ENCODE measurements at places on chromosomes 13 and 19.

- DNase-seq: no peak
Observed at GRCh38 chr19:22627526-22627925, 6.6 kb upstream of the ZNF492 start.

- DNase-seq: no peak
Observed at GRCh38 chr19:40461669-40462221, 3.8 kb downstream of the BLVRB start.

GRCh38 chr13:84131249-84131648 is 249.0 kb upstream of the SLITRK1 start:
- no peak for DNase-seq

DNA sequence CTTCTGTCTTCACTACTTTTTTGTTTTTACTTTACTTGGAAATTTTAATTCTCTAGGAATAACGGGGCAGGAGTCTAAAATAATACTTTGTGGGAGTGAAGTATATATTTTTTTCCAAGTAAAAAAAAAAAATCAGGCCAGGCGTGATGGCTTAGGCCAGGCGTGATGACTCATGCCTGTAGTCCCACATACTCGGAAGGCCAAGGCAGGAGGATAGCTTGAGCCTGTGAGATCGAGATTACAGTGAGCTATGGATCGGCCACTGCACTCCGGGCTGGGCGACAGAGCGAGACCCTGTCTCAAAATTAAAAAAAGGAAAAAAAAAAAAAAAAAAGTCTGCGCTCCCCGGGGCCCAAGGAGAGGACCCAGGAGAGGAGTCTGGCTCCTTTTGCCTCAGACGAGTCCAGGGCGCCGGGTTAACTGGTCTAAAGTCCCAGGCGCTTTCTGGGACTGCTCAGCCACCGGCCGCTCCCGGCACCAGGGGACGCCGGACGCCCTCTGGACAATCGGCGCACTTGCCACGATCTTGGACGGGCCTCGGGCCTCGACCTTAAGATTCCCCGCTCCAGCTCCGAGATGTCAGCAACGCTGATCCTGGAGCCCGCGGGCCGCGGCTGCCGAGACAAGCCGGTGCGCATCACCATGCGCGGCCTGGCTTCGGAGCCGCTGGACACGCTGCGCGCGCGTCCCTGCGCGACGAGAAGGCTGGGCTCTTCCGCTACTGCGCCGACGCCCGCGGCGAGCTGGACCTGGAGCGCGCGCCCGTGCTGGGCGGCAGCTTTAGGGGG is 2.7 kb upstream of the ZFP82 start:
- peak; percentile 37 for DNase-seq

GRCh38 chr13:48633700-48634099 is 20.0 kb upstream of the CYSLTR2 start:
- DNase-seq: no peak

DNA sequence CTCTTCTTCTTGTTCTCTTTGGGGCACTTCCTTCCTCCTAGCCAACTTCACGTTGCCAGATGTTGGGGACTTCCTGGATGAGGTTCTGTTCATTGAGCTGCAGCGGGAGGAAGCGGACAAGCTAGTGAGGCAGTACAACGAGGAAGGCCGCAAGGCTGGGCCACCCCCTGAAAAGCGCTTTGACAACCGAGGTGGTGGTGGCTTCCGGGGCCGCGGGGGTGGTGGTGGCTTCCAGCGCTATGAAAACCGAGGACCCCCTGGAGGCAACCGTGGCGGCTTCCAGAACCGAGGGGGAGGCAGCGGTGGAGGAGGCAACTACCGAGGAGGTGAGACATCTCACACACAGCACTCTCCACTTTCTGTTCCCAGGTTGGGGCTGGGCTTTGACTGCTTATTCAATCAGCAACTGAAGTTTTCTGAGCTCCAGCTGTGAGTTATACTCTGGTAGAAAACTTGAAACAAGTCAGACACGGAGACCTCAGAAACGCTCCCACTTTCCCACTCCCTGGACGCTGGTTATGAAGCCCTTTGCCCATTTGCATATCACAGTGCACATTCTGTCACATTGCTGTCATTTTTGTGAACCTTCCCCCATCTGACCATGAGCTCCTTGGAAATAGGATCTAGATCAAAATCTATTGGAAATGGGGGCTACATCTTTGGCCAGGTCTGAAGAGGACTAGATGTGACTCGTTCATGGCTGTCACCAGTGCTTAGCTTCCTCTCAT is 7.2 kb upstream of the CCDC97 start:
- DNase-seq: no peak

Measured in foreskin fibroblast (primary cell).